ENCODE measurements at places on chromosomes 12 and 14.
A peak's percentile ranks its signal among the peaks of the same experiment; 100 is the strongest.

DNA sequence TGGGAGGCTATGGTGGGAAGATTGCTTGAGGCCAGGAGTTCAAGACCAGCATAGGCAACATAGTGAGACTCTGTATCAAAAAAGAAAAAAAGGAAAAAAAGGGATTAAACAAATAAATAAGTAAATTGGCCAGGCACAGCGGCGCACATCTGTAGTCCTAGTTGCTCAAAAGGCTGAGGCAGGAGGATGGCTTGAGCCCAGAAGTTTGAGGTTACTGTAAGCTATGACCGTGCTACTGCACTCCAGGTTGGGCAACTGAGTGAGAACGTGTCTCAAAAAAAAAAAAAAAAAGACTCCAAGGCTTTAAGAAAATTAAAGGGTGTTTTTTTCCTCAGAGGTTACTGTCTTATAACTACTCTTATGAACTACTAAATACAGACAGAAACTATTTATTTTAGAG is 11.7 kb downstream of the BEST3 start:
- DNase-seq = no peak

GRCh38 chr12:29566441-29566840 is 69.0 kb upstream of the OVCH1 start:
- no peak for DNase-seq

DNA sequence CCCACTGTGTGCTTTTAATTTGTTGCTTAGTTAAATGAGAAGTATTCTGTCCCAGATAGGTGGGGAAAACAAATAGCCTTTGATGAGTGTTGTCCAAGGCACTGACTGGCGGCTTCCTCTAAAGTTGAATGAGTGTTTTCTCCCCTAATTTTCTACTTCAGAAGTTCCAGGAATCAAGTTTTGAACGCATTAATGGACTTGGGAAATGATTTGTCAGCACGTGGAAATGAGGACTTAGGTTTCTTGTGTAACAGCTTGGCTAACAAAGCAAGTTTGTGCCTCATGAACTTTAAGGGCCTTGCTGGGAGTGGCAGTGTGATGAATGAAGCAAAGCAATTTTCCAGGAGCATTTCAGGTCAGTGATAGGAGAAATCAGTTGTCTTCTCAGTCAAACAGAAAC is 56.9 kb downstream of the LIN52 start:
- no peak for DNase-seq

DNA sequence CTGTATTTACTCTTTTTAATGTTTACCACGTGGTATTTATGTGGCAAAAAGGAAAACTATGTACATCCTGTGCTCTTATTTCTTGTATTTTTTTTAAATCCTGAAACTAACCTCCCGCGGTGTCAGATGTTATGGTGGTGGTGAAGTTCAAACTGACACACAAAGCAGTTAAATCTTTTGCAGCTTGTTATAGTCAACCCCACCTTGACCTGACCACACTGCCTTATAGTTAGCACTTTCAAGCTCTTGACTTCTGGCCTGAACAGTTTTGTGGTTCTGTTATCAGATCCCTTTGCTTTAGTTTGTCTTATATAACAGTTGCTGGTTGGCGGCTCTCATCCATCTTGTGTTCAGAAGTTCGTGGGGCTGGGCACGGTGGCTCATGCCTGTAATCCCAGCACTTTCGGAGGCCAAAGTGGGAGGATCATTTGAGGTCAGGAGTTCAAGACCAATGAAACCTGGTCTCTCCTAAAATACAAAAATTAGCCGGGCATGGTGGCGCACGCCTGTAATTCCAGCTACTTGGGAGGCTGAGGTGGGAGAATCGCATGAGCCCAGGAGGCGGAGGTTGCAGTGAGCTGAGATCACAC is 2.1 kb downstream of the UNG start:
- no peak for DNase-seq

DNA sequence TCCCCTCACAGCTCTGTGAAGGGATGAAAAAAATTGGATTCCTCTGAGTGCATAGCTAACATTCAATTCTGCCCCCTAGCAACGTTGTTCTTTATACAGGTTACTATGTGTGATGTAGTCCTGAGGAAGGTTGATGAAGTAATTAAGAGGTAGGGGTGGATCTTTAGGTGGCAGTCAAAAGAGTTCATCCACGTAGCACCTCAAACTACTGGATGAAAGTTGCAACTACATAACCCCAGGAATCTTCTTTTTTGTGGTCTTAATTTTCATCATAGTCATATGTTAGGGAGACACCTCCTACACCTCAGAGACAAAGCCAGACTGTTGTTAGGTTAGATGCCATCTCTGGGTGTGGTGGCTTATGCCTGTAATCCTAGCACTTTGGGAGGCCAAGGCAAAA is 10.2 kb upstream of the NFE2 start:
- no peak for DNase-seq

- DNase-seq = peak; percentile 32
Observed at GRCh38 chr12:78120866-78121560, 290.3 kb downstream of the NAV3 start.

DNA sequence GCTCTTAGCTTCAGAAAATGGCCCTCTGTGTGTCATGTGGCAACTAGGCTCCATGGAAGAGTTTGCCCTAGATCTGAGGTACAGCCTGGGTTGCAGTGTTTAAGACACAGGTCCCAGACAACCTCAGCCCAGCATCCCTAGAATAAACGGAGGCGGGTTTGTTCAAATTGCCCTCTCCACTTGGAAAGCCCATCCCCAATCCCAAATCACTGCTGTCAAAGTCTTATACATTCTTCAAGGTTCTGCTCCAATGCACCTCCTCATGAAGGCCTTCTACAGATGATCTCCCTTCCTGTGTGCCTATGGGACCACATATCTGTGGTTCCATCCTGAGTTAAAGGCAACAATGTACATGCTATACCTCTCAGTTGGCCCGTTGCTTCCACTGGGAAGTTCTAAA is 289.8 kb downstream of the DPF3 start:
- no peak for DNase-seq

GRCh38 chr12:8559676-8560075 is 19.0 kb upstream of the CLEC4E start:
- peak; percentile 51 for DNase-seq

DNA sequence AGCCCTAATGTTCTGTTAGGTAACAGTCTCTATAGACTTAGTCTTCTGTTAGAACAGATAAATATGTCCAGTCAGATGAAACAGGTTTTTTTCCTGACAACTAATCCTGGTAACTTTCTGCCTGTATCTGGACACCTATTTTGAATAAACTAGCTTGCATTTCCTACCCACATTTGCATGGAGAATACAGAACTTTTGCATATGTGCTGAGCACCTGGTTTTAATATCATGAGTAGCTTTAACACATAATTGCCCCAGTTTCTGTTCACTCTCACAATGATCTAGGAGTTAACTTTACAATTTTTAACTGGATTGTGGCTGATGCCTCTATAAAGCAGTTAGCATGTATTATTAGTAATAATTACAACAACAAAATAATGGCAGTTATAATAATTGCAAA is 111.7 kb downstream of the KTN1 start:
- no peak for DNase-seq

GRCh38 chr14:32474478-32475195 is 145.5 kb downstream of the AKAP6 start:
- peak; percentile 37 for DNase-seq

DNA sequence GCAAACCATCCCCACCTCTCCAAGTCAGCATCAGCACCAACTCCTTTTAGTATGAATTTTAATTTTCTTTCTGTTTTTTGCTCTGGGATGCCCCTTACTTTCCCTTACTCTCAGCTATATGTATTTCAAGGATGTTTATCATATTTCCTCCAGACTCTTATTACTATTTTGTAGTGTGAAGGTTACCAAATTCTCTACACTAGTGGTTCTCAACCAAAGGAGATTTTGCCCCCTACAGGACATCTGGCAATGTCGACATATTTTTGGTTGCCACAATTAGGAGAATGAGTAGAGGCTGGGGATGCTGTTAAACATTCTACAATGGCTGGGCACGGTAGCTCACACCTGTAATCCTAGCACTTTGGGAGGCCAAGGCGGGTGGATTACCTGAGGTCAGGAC is 29.1 kb upstream of the SOS2 start:
- DNase-seq = peak; percentile 44

All from fibroblast of skin of right biceps (primary cell).